Stimulated activated CD8-positive, alpha-beta memory T cell treated with anti-CD3 and anti-CD28 coated beads, Interleukin-7, amount 100 ng/mL, for 1 hour (primary cell): ENCODE measurements at places on chromosomes 2 and 18.

DNA sequence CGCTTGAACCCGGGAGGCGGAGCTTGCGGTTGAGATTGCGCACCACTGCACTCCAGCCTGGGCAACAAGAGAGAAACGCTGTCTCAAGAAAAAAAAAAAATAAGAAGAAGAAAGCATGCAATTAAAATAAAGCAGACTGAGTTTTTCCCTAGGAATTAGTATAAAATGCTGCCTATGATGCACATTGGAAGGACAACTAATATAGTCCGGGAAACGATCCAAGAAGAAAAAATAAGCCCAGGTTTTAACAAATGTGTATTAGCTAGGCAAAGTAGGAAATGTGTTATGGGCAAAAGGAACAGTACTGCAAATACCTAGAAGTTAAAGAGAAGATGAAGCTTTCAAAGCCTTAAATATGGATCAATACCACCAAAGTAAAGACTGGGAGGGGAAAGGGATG is 64.0 kb downstream of the SPIRE1 start:
- no peak for DNase-seq

DNA sequence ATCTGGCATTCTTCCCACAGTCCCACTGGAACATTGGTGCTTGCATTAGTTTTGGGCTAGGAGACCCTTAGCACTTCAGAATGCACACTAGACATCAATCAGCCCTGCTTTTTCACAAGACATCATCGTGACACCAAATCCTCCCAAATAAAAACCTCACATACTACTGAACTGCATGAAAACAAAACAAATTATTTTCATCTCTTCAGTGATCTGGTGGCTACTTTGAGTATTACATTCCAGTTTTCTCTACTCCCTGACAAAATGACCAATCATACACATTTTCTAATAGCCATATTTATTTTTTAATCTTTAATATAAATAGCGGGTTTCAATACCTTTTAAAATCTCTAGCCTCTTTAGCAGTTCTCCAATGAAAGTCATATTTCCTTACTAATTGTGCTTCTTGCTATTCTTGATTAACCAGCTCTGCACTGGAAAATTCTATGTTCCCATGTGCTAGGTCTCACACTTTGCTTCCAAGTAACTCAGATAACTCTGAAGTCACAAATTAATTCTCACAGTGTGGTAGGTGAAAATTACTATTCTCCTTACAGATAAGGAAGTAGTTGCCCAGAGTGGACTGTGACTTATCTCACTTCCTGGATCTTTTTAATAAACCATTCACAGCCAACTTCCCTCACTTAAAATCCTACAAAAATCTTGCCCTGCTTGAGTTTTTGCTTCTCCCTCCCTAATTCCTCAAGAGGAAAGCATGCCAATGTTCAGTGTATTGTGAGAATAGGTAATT is 82.5 kb upstream of the EPB41L3 start:
- no peak for DNase-seq

- DNase-seq, result no peak
These were observed 545 bp downstream of the GTF3C2 start for GRCh38 chr2:27356056-27356381.

DNA sequence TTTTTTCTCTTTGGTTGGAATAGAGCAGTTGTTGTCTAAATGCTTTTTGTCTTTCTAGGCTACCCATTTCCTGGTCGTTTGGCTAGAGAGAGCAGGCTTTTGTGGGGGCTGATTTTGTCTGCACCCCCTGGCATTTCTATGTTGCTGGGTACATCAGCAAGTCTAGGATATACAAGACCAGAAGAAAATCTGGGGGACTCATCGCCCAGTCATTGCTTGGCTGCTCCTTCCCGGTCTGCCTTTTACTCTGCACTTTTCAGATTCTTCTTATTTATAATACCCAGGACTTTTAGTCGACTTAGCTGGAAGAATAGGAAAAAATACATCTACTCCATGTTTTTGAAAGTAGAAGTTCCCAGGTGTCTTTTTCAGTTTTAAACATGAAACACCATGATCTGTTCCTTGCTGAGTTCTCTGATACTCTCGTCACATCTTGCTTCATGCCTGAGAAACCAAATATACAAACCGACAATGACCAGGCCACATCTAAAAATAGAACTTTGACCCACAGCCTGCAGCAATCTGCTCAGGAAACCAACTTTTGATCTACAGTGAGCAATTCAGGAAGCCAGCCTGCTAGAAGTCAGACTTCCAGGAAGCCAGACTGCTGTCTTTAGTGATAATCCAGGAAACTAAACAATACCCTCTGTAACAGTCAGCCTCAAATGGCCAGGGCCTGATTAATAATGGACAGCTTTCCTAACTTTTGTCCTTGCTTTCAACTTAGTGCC is 163.8 kb upstream of the MEX3C start:
- no peak for DNase-seq

DNA sequence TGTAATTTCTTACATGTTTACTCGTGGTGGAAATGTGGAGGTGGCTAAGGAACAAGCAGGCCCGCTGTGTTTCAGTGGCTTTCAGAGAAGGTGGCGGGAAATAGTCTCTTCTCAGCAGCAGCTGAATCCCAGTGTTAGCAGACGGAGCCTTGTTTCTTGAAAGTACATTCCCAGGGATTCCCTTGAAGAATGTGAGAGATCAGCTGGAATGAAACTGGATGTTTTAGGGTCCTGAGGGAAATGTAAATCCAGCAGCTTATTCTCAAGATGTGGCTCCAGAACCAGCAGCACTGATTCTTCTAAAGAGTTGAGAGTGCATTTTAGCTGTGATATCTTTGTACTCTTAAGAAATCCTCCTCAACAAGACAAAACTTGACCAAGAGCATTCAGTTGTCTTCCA is 59.1 kb downstream of the CDC42EP3 start:
- DNase-seq, result no peak

- DNase-seq, result no peak
These were observed 61.4 kb downstream of the TWIST2 start for GRCh38 chr2:238908960-238909951.
